ENCODE measurements at places on chromosomes 13 and 19.
A peak's percentile ranks its signal among the peaks of the same experiment; 100 is the strongest.

- DNase-seq = no peak
Measured at GRCh38 chr13:30799356-30799824, 64.0 kb downstream of the ALOX5AP start.

DNA sequence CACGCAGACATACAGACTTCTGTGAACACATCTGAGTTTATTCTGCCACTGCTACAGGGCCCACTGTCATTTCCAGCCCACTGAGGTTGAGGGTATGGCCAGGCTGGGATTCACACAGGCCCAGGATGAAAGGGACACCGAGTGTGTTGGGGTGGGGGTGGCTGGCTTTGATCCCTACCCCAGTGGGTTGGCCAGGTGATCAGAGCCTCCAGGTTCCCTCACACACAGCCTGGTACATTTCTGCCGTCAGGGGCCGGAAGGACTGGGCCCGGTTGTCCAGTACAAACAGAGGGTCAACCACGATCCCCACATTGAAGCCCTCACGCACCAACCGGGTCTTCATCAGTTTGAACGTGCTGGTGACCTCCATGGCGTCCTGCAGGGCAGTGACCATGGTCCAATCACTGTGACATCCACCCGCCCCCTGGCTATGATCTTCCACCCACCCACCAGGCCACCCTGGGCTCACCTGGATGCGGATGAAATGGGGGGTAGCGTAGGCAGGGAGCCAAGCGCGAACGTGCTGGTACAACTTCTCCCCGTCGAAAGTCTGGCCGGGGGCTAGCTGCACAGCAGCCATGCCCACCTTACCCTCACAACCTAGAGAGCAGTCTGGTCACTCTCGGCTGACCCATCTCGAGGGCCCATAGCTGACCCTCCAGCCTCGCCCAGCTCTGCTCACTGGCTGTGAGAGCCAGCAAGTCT is 13.3 kb downstream of the SLC27A5 start:
- no peak for DNase-seq

- peak; percentile 38 for DNase-seq
Measured at GRCh38 chr19:5536337-5536894, 31.3 kb downstream of the TINCR start.

GRCh38 chr13:110343241-110343865 is 36.3 kb downstream of the COL4A2 start:
- no peak for DNase-seq

- DNase-seq = no peak
Measured at GRCh38 chr13:73321043-73321442, 262.2 kb downstream of the KLF5 start.

GRCh38 chr13:84192125-84192524 is 309.9 kb upstream of the SLITRK1 start:
- no peak for DNase-seq

GRCh38 chr13:69955271-69955670 is 152.4 kb upstream of the ATXN8OS start:
- no peak for DNase-seq

DNA sequence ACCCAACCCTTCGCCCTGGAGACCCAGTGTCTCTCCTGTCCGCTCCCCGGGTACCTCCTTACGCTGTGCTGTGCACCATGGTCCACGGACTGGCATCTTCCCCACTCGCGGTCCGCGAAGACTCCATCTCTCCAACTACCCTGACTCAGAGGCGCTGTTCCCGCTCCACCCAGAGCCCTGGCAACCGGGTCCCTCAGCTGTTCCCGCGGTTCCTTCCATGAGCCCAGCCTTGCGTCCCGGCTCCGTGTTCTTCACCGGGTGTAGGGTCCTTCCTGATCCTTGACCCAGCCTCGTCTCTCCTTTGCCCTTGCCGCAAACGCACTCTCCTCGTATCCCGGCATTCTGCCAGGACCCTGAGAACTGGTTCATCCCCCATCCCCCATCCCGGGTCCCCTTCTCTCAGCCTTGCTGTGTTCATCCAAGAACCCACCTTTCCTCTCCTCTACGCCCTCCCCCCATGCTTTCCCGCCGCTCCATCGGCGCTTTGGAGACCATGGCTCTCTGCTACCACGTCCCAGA is 664 bp downstream of the ICAM5 start:
- DNase-seq = no peak

DNA sequence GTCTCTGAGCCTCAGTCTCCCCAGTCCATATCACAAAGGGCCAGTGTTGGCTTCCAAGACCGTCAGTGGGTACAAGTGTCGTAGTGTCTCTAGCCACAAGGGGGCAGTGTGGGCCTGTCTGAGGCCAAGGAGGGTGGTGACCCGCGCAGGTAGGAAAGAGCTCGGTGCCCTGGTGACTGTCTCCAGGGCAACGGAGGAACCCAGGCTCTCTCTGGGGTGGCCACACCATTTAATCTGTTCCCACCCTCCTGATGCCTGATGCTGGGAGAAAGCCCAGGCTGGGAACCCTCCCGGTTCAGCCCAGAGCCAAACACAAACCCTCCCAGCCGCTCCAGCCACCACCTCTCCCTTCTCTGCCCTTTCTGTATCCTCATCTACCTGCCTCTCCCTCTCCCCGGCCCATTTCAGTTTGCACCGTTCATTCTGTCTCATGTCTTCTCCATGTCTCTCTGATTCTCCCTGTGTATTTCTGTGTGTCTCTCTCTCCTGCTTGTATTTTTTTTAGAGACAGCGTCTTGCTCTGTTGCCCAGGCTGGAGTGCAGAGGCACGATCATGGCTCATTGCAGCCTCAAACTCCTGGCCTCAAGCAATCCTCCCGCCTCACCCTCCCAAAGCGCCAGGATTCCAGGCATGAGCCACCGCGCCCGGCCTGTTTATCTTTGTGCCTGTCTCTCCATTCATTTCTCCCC is 17.5 kb upstream of the MEIS3 start:
- peak; percentile 58 for DNase-seq
